ENCODE measurements at places on chromosomes 11 and 22.

GRCh38 chr11:45879803-45880686, 5.4 kb upstream of the MAPK8IP1 start:
- no peak for DNase-seq

DNA sequence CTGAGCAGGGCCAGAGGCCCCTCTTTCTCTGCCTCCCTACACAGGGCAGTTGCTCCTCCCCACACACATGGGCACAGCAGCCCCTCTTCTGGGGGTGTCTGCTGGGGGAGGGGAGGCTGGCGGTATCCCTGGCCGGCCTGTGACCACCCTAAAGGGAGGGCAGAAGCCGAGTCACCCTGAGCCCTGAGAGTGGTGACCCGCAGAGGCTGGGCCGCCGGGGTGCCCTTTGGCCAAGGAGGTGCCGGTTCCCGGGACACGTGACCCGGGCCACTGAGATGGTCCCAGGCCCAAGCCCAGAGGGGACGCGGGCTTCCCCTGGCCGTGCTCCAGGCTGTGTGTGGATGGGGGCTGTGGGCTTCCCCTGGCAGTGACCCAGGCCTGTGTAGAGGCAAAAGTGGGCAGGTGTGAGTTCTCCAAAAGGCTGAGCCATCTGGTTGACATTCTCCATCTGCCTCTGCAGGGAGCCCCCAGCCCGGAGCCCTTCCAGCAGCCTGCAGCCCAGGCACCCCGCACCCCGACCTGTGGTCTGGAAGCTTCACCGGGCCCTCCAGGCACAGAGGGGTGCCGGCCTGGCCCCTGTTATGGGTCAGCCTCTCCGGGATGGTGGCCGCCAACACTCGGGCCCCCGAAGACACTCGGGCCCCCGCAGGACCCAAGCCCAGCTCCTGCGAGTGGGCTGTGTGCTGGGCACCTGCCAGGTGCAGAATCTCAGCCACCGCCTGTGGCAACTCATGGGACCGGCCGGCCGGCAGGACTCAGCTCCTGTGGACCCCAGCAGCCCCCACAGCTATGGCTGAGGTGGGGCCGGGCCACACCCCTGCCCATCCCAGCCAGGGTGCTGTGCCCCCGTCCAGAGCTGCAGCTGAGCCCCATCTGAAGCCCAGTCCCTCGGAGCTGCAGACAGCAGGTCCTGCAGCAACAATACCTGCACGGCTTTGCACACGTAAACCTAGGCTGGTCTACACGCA, 1.0 kb downstream of the ADM2 start:
- no peak for DNase-seq

- DNase-seq, result no peak
Measured at GRCh38 chr11:65032216-65032615, 5.0 kb downstream of the SNX15 start.

GRCh38 chr11:28343304-28344233, 235.4 kb downstream of the METTL15 start:
- DNase-seq, result no peak

- no peak for DNase-seq
Measured at GRCh38 chr11:110631551-110631950, 80.7 kb downstream of the ARHGAP20 start.

DNA sequence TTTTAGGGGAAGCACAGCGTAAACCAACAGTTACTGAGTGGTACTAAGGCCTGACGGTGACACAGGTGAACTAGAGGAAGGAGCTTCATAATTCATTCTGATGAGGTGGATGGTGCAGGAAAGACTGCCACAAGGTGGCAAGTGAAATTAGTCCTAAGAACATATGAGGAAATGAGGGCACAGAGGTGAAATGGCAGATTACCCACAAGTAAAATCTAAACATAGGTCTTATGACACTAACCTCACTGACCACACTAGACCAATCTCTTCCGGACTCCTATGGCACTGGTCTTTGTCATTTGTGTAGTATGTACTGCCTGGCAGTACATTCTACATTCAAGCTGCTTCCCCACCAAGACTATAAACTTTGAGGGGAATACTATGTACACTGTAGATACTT, 20.2 kb downstream of the GAB2 start:
- DNase-seq, result no peak

All from activated naive CD8-positive, alpha-beta T cell treated with anti-CD3 and anti-CD28 coated beads, Interleukin-2, amount 50 U/mL, for 24 hours (primary cell).